Immature natural killer cell (primary cell): ENCODE measurements at places on chromosomes 2 and 18. TPM values are rescaled to one million over a fixed set of nuclear protein-coding genes. Genes with fewer than 3 reads are reported as not detected.

The AMER3 gene
- not detected for polyA plus RNA-seq

- no peak overlapping the region for H3K4me3 ChIP-seq
- no peaks in the 10 kb centered on the region for H3K36me3 ChIP-seq
- H3K27me3 ChIP-seq = peaks cover 5% of the 10 kb centered on the region
- no peak for DNase-seq
- no peak overlapping the region for H3K27ac ChIP-seq
Measured at GRCh38 chr2:220894069-220894468, 678.0 kb downstream of the EPHA4 start.

The GPR35 gene
- polyA plus RNA-seq = 0.89 TPM

The RBFA gene
- 10.3 TPM for polyA plus RNA-seq

DNA sequence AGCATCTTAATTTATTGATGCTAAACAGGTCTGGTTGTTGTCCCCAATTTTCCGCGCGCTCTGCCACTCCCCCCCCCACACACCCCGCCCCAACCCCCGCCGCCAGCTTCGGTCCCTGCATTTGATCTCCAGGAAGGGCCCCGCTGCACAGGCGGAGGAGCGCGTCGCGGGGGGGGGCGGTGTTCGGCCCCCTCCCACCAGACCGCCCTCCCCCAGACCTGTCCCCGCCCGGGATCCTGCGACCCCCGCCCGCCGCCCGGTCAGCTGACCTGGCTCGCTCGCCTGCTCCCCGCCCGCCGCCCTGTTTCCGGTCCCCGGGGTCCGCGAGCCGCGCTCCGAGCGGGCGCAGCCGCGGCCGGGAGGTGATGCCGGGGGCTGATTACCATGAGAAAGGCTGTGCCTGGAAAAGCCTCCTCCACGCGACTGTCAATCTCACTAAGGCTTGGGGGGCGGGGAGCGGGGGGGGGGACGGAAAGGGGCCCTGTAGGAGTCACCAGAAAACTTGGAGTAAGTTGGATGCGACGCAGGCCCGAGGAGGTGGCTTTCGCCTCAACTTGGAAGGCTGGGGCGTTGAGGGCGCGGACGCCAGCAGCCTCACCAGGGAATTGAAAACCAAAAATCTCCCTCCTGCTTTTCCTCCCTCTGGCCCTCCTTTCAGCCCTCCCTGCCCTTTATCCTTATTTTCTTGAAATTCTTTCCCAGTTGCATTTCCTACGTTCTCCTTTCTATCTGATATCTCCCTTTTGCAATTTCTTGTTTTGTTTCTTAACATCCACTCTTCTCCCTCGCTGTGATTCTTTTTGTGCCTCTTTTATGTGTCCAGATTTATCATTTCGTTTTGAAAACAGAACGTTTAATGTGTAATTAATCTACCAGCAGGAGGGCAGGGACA is 4.4 kb upstream of the ZEB2 start:
- peaks cover 4% of the 10 kb centered on the region for H3K27me3 ChIP-seq
- H3K36me3 ChIP-seq = no peaks in the 10 kb centered on the region
- peak overlapping the region; percentile 88 for H3K4me3 ChIP-seq
- H3K4me1 ChIP-seq = peaks cover 13% of the 10 kb centered on the region

The WIPF1 gene
- 131 TPM for polyA plus RNA-seq
